ENCODE measurements at places on chromosomes 4 and X. TPM values are rescaled to one million over a fixed set of nuclear protein-coding genes. Genes with fewer than 3 reads are reported as not detected.

FOXP3 gene
- 11.9 TPM for total RNA-seq

STPG2 gene
- total RNA-seq, result not detected

ADH1C gene
- total RNA-seq, result not detected

- peak overlapping the region; percentile 51 for H3K27ac ChIP-seq
- peaks cover 22% of the 10 kb centered on the region for H3K4me1 ChIP-seq
- H3K36me3 ChIP-seq, result peaks cover 3% of the 10 kb centered on the region
- no peak for DNase-seq
- no peaks in the 10 kb centered on the region for H3K27me3 ChIP-seq
Observed at GRCh38 chrX:39238006-39238405, 436.7 kb downstream of the MID1IP1 start.

DNA sequence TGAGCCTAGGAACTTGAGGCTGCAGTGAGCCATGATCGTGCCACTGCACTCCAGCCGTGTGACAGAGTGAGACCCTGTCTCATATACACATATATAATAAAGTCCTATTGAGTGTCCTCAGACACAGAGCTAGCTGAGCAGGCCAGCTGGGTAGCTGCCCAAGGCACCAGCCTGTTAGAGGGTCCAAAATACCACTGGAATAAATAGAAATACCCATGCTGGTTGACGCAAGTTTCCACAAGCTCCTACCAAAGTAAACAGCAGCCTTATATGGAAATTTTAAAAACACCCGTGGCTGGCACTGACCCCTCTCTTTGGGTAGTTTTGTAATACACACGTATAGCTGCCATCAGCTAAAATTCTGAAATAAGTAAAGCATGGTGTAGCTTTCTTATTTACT, 348.6 kb downstream of the BCOR start:
- H3K27me3 ChIP-seq, result no peaks in the 10 kb centered on the region
- H3K4me3 ChIP-seq, result no peak overlapping the region
- DNase-seq, result no peak
- peaks cover 4% of the 10 kb centered on the region for H3K4me1 ChIP-seq
- H3K36me3 ChIP-seq, result no peaks in the 10 kb centered on the region

DNA sequence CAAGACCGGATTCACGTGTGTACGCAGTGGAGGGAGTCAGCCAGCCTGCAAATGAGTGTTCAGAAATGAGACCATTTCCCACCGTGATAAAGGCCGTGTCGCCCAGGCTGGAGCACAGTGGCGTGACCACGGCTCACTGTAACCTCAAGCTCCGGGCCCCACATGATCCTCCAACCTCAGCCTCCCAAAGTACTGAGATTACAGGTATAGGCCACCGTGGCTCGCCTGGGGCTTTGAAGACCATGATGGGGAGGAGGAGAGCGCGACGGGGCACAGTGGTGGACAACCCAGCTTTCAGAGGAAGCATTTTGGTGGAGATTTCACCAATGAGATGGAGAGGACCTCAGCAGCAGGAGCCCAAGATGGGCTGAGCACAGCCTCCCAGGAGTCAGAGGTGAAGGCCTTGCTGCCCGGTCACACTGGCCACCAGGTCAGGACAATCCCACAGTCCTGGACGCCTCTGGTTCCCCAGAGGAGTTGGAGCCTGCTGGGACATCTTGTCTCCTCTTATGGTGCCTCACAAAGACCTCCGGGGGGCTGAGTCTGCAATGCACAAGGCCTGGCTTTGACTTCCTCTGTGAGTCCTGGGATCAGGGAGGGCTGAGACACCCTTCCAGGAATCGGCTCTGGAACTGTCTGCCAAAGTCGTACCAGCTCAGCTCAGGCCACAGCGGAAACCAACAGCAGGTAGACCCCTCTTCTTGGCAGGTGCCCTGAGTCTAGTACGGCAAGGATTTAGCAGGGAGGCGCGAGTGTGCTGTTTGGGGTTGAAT, 22.4 kb upstream of the MXD4 start:
- H3K36me3 ChIP-seq, result no peaks in the 10 kb centered on the region

DNA sequence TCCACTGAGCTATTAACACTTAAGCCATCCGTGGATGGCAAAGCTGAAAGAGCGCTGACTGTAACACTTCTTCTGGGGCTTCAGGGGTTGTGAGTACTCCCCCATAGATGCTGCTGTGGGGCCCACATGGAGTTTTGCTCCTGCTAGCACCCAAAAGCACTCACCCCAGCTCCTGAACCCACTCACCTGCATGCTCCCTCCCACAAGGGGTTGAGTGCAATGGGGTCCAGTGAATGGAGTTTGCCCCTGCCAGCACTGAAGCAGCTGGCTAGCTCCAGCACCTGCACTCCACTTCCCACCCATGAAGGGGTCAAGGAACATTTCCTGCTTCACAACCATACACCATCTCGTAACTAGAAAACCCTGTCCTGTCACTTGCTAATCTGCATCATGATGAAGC, 78.9 kb downstream of the IL21 start:
- H3K4me3 ChIP-seq, result peak overlapping the region; percentile 32
- H3K36me3 ChIP-seq, result peaks cover 6% of the 10 kb centered on the region
- peaks cover 65% of the 10 kb centered on the region for H3K4me1 ChIP-seq
- no peaks in the 10 kb centered on the region for H3K27me3 ChIP-seq
